ENCODE measurements at places on chromosomes 7 and 10. TPM values are rescaled to one million over a fixed set of nuclear protein-coding genes. Genes with fewer than 3 reads are reported as not detected.

KAZALD1 gene
- 60.2 TPM for total RNA-seq

AKR1C4 gene
- total RNA-seq, result not detected

DNA sequence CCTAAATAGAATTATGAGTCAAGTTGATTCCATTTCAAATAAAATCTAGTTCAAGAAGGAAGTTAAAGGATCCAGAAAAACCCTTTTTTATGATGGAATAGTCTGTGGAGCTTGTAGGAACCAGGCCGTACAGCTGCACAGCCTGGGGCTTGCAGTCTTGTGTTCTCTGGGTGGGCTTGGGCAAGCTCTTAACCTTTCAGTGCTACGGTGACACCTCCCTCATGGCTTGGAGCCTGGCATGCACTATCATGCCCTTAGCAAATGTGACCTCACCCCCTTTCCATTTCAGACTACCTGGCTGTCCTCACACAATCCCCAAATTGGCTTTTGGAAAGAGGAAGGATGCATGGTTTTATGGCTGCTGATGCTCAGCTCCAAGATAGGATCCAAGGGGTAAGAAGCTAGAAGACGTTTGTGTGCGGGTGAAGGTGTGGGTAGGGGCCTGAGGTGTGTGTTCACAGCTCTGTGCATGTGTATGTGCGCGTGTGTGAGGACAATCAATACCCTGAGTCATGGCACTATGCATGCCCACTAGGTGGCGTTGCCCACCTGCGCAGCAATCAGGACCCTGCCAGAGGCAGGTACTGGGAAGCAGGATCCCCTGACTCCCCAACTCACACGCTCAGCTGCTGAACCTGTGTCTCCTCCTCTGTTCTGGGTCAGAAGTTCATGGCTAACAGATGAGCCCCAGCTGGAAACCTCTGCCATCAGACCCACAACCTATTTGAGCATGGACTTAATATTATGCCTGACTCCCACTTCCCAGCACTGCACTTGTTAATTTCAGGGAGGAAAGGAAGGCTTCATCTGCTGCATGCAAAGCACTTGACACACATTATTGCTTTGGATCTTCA is 113.4 kb downstream of the PTPN20 start:
- DNase-seq, result peak; percentile 76
- H3K27ac ChIP-seq, result no peak overlapping the region
- H3K36me3 ChIP-seq, result no peaks in the 10 kb centered on the region
- H3K4me3 ChIP-seq, result no peak overlapping the region
- H3K27me3 ChIP-seq, result peaks cover 2% of the 10 kb centered on the region
- H3K4me1 ChIP-seq, result peaks cover 31% of the 10 kb centered on the region

GRCh38 chr7:32070051-32070405 is 179 bp downstream of the PDE1C start:
- H3K27me3 ChIP-seq, result peaks cover 19% of the 10 kb centered on the region
- no peak for DNase-seq
- H3K4me3 ChIP-seq, result peak overlapping the region; percentile 62
- no peak overlapping the region for H3K27ac ChIP-seq
- H3K4me1 ChIP-seq, result peaks cover 4% of the 10 kb centered on the region
- H3K36me3 ChIP-seq, result no peaks in the 10 kb centered on the region

- no peak overlapping the region for H3K27ac ChIP-seq
- H3K4me1 ChIP-seq, result peaks cover 9% of the 10 kb centered on the region
- H3K4me3 ChIP-seq, result no peak overlapping the region
- no peaks in the 10 kb centered on the region for H3K36me3 ChIP-seq
- DNase-seq, result peak; percentile 64
- H3K27me3 ChIP-seq, result no peaks in the 10 kb centered on the region
Measured at GRCh38 chr10:79331709-79332108, 15.6 kb upstream of the PPIF start.

LIPF gene
- not detected for total RNA-seq

DNA sequence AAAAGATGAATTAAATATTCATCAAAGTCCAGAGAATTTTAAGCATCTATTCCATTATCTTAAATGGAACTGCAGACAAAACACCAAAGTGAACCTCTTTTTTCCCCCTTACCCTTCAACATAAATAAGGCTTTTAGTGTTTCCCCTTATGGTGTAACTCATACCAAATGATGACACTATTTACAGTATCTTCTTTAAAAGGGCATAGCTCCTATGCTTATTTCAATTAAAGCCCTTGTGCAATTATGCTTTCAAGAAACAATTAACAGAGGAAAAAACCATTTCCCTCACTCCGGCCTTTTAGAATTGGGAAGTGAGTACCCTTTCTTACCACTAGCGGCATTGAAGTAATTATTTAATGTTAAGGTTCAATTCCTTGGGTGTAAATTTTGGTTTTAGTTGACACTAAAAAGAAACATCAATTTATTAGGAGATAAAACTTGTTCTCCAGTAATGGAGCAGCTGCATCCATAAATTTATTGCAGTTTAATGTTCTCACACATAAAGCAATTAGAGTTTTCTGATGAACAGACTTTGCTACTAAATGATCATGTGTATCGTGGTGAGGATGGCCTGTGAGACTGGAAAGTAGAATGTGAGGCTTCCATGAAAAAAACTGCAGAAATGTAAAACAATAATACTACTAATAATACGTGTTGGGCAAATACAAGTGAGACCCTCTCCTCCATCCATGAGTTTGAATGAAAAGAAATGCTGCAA is 661.3 kb downstream of the PARD3 start:
- H3K4me3 ChIP-seq, result no peak overlapping the region
- H3K27ac ChIP-seq, result no peak overlapping the region
- H3K4me1 ChIP-seq, result peaks cover 4% of the 10 kb centered on the region
- H3K36me3 ChIP-seq, result no peaks in the 10 kb centered on the region

ZNF488 gene
- total RNA-seq, result 1.2 TPM

GRCh38 chr10:13701157-13701919 is 114.6 kb downstream of the PRPF18 start:
- H3K4me1 ChIP-seq, result peaks cover 26% of the 10 kb centered on the region
- no peaks in the 10 kb centered on the region for H3K27me3 ChIP-seq
- H3K27ac ChIP-seq, result no peak overlapping the region
- peaks cover 55% of the 10 kb centered on the region for H3K36me3 ChIP-seq
